ENCODE measurements at places on chromosomes 12 and 14.

DNA sequence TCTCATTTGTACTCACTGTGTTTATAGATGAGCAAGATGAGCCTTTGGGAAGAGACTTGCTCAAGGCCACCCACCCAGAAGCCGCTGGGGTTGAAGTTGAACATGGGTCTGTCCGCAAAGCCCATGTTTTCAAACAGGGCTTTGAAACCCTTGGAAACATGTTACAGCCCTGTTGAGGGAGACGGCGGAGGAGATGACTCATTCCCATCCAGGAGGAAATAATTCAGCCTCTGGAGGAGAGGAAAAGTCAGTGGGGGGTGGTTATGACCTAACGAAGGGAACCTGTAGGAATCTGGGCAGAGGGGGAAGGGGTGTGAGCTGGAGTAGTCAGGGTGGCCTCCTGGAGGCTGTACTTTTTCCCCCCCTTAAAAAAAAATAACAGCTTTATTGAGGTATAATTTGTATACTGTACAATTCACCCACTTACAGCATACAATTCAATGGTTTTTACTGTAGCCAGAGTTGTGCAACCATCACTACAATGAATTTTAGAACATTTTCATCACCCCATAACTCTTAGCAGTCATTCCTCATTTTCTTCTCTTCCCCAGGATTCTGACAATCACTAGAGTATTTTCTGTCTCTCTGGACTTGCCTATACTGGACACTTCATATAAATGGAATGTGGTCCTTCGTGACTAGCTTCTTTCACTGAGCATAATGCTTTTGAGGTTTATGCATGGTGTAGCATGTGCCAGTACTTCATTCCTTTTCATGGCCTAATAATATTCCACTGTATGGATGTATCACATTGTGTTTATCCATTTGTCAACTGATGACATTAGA, 1.9 kb upstream of the RIN3 start:
- no peak for DNase-seq

DNA sequence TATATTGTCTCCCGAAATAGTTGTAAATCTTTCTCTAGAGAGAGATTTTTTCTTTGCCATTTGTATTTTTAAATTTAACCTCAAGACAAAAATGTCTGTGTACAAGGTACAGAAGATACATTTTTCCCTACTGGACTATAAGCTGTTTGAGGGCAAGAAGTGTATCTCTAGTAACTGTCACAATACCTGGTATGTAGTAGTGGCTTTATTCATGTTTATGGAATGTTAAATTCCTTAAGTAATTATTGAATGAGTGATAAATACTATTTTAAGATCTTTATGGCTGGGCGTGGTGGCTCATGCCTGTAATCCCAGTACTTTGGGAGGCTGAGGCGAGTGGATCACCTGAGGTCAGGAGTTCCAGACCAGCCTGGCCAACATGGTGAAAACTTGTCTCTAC, 24.4 kb upstream of the CDK17 start:
- no peak for DNase-seq

DNA sequence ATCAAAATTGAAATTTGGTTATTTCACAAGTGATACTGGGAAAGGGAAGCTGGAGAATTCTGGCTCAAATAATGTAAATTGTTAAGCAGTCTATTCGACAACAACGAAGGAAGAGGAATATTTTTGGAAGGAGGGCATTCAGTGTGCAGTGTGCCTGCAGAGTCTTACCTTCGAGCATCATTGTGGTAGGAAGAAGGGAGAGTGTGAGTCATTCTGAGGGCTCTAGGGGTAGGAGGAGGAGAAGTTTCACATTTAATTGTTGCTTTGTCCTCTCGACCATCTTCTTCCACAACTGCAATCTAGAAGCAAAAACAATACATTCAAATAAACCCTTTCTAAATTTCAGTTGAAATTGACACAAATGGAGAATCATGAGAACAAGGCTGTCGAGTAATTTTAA, 263.0 kb downstream of the ACSS3 start:
- DNase-seq = no peak

DNA sequence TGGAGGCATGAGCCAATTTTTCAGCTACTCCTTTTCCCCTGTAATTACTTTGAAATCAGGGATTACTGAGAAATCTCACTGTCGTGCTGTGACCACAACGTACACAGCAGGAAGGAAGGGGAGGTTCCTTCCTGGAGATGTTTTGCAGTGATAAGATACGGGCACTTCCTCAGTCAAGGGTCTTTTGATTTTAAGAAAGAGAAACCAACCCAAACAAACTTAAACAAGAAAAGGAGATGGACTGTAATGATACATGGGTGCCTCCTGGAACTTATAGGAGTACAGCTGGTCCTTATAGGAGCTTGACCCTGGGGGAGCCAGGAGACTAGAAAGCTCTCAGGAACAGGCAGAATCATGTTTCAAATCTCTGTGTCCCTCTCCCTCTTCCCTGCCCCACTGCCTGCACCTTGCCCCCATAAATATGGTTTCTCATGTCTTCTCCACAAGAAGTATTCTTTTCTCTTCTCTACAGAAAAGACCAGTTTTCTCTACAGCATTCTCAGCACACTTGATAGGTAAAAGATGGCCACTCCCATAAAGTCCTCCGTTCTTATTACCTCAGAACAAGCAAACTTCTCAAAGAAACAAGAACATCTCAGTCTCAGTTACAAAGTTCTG, 281.1 kb upstream of the AMIGO2 start:
- no peak for DNase-seq

DNA sequence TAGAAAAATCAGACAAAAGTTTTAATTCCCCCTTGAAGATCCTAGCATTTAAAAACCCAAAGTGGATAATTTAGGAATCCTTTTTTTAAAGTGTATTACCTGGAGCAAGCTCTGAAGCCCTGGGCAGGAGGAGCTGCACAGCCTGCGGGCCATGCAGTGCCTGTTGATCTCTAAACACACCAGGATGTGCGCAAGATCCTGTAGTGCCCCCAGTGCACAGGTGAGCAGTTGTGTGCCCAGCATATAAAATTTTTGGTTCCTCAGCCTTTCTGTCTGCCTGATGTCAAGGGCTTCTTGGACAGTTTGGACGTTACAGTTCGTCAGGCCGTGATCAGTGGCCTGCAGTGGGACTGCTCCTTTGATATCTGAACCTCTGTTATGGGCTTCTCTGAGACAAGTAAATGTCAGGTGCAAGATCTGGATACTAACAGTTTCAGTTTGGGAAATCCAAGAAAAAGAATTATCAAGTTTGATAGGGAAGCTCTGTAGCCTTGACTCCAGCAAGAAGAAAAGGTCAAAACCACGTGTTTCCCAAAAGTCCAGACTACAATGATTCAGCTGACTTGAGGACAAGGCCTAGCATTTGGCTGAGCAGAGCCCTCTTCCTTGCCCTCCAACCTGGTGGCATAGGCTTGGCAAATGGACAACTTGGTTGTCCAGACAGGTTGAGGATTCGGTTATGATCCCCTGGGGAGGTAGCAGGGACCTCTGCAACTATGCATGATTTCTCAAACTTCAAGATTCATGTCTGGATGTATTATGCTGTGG, 1.0 kb downstream of the ATXN7L3B start:
- no peak for DNase-seq

GRCh38 chr14:88493392-88494185, 61.2 kb downstream of the PTPN21 start:
- no peak for DNase-seq

GRCh38 chr14:95106971-95107370, 50.4 kb downstream of the DICER1 start:
- DNase-seq = no peak

Measured in left renal pelvis (tissue), 4 donors.